ENCODE measurements at places on chromosomes 11 and 22.

- DNase-seq, result no peak
Observed at GRCh38 chr11:44928144-44928543, 22.5 kb downstream of the TP53I11 start.

GRCh38 chr22:37428649-37429586 lies 1.6 kb upstream of the ELFN2 start:
- DNase-seq, result no peak

GRCh38 chr11:68164437-68164836 lies 43.2 kb upstream of the CHKA start:
- DNase-seq, result no peak

DNA sequence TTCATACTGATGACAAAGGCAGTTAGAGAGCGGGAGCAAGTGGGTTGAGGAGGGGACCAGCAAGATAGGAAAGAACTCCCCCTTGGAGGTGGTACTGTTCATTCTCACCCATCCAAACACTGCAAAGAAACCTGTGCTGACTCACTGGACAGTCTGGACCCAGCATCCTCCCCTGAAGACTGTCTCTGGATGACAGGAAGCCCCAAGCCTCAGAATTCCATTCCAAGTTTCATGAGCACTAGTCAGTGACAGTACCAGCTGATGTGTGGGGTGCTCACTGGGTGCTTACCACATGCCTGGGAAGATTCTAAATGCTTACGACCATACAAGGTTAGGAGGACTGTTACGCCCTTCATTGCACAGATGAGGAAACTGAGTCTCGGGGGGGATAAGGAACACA lies 160.9 kb downstream of the IGLL1 start:
- DNase-seq, result no peak

DNA sequence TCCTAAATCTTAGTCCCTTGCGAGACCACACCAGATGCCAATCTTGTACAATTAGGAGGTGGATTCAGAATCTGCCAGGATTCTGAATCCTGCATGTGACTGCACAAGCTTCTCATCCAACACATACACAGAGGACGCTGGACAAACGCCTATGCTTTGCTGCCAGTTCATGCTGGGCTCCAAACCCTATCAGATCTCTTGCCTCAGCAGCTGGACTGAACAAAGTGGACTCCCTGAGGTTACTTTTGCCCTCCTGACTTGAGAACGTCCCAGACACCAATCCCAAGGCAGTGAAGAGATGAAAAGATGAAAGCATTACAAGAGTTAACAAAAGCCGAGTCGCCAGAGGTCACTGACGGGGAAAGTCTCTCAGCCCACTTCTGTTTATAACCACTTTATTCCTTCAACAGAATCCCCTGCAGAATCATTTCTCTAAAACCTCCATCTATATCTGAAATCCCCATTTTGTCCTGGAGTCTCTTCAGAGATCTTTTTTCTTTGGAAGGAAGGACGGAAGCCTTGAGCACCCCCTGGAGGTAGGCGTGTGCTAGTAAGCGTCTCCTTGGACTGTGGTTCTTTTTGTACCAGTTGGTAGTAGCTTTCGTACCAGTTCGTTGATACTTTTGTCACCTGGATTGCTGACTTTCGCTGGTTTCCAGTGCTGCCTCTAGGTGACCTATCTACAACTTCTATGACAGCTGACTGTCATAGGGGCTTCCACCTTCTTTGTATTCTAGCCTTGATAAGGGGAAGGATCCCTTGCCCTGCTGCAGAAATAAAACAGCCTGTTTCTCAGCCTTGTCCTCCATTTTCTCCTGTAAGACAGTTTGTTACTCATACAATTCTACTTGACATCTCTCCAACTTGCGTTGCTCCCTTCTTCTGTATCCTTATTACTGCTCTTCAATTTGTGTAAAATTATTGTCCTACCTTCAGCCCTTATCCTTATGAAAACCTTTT lies 26.1 kb upstream of the EED start:
- DNase-seq, result peak; percentile 34

GRCh38 chr11:2915473-2915872 lies 13.7 kb downstream of the PHLDA2 start:
- DNase-seq, result no peak

DNA sequence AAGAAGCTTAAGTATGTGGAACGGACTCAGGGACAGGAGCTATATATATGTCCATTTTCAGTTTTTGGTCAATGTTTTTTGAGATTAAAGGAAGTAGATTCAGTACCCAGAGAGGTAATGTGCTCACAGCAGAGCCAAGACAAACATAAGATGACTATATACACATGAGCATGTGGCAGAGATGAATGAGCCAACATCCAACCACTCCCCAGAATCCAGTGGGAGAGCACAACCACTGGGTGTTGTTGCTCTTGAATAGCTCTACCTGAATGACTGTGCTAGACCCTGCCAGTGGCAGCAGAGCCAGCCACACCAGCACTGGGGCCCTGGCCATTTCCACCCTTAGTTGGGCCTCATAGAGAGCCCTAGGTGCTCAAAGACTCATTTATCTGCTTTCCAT lies 10.7 kb upstream of the SYTL2 start:
- DNase-seq, result no peak

- DNase-seq, result no peak
Observed at GRCh38 chr22:49404020-49404419, 423.7 kb downstream of the BRD1 start.

DNA sequence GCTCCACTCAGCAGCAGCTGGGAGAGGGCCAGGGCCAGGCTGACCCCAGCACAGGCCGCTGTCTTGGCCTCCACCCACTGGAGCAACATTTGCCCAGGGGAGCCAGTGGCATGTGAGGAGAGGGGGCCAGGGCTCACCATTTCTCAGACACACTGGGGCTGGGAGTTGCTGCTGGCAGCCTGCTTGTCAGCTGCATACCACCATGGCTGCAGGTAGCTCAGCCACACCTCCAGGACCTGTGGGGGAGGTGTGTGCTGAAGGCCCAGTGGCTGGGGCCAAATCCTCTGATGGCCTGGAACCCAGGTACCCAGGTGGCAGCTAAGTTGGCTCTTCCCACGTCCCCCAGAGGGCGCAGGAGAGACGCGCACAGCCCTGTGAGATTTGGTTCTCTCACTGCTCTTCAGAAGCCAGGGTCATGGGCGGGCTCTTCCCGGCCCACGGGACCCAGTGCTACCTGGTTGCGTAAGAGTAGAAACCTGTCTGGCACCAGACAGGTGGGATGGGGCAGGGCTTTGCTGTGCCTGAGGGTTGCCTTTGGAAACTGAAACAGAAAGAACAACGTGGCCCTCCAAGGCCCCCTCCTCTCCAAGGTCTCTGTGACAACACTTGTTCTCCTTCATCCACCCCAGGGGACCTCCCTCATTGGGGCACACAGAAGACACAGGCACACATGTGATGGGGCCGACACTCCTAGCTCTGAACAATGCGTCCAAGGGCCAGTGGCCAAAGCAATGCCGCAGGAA lies 98.8 kb downstream of the MED15 start:
- DNase-seq, result no peak

DNA sequence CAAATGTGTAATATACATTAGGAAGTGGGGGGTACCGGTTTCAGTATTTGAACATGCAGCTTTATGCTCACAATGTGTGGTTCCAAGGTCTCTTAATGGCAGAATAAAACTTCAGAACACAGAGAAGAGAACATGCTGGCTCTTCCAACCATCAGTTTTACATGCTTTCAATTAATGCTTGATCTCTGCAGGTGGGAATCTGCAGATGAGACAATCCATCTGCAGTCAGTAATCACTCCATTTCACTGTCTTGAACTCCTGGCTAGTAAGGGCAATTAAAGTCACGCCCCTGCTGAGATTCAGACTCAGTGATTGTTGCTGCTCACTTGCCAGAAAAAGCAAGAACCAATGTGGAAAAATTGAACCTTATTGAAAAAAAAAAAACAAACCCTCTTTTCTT lies 945.7 kb downstream of the DLG2 start:
- DNase-seq, result no peak
